Left ventricle myocardium inferior (tissue), 1 donor: ENCODE measurements at places on chromosomes 3 and 15.

DNA sequence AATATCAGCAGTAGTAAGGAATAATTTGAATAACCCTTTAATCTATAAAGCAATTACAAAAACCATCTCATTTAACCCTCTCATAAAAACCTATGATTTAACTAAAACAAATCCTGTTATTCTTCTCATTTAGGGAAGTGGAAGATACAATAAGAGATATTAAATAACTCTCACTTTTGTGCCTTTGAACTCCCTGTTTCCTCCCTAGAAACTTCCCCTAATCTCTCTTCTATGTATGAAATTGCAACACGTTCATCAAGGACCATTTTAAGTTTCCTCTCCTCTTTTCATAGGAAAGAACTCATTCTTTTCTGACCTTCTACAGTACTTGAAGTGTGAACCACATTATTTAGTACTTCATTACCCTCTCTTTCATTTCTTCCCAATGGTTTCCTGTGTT, 18.8 kb upstream of the FAM81A start:
- DNase-seq = no peak

GRCh38 chr3:52777959-52778805, 783 bp downstream of the ITIH1 start:
- no peak for DNase-seq

DNA sequence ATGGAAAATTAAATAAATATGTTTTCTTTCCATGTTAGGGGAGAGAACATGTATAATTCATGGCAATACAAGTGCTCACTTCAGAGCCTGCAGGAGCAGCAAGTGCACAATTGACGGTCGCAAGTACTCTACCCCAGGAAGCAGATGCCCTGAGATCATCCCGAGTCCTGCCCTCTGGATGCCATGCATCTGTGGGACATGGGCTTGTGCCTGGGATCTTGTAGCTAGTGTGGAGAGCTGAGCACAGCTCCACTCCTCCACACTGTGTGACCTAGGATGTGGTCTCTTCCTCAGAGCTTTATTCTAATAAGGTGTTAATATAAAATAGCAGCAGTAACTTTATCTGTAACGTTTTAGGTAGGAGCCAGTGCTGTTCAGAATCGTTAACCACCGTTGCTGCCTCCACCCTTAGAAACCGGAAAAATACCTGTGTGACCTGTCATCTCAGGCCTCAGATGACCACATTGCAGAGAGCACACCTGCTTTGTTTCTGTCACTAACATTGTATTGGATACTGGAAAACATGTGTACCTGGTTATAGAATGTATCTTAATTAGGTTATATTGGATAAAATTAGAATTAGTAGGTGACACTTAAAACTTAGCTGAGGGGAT, 105.0 kb upstream of the GOLGA6L6 start:
- no peak for DNase-seq

DNA sequence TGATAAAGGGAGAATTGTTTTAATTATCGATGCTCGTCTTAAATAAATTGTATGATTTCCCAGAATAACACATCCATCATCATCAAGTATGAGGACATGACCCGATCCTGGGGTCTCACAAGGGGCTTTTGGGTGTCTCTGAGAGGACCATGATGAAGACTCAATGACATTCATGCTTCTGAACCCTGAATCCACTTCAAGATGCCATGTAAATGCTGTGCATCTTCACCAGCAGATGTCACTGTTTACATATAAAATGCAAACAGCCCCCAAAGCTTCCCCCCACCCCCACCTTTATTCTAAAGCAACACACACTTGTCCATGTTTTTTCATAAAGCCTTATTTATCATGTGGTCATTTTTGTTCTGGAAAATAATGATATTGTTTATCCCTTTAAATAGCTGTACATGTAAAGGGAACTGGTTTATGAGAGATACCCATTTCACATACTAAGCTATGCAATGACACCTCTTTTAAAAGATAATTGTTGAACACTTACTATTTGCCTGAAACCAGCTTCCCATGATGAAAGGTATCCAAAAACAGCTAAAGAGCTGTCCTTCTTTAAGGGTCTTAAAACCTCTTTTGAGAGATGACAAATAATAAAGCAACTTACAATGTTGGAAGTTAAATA, 69.7 kb upstream of the UBE3A start:
- DNase-seq = no peak

GRCh38 chr3:73069187-73069586, 7.7 kb downstream of the EBLN2 start:
- no peak for DNase-seq

- DNase-seq = no peak
These were observed 34.9 kb downstream of the AMOTL2 start for GRCh38 chr3:134339331-134339730.

DNA sequence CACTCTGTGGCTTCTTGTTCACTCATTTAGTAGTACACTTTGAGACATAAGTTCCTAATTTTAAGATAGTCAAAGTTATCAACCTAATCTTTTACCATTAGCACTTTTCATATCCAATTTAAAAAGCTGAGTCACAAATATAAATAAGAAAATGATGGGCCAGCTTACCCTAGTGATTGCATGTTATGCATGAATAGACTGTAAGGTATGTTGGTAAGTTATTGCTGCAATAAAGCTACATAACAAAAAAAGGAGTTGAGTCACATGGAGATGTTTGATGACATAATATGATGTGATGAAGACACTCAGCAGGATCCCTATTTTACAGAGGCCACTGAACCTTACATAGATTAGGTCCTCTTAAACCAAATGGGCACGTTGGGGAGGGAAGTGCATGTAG, 161.3 kb downstream of the OCA2 start:
- no peak for DNase-seq

DNA sequence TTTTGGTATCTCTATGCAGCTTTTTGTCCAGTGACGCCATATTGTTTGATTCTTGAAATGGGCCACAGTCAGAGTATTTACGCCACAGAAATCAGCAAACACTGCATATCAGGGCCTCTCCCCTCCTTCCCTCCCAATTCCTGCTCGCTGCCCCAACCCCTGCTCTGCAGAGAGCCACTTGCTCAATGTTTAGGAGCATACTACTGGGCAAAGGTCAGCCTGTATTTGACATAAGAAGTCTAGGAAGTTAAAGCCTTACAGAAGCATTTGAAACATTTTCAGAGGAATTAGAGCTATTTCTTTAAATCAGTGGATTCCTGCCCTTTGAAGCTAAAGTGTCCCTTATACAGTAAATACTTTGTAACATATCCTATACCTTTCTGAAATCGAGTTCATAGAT, 17.4 kb upstream of the RARB start:
- DNase-seq = no peak

DNA sequence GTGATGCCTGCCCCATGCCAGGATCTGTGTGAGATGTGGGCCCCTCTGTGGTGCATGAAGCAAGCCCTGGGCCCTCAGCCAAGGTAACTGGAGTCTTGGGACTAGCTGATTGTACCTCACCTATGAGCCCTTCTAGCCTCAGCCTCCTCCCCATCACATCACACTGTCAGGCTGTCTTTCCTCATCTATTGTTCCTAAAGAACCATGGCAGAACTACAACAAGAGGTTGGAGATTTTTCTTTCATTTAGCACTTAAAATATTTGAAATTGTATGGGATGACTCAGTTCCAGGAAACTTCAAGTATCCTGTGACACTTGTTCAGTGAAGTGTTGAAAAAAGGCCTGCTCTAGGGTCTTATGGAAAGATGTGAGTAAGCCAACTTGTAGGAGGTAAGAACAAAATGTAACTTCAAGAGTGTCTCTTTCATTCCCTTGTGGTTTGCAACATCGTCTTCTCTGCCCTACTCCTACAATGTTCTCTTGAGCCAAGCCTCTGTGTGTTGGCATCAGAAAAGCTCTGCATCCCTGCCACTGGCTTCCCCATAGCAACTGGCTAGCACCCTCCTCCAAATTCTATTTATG, 58.7 kb upstream of the TIPARP start:
- no peak for DNase-seq

DNA sequence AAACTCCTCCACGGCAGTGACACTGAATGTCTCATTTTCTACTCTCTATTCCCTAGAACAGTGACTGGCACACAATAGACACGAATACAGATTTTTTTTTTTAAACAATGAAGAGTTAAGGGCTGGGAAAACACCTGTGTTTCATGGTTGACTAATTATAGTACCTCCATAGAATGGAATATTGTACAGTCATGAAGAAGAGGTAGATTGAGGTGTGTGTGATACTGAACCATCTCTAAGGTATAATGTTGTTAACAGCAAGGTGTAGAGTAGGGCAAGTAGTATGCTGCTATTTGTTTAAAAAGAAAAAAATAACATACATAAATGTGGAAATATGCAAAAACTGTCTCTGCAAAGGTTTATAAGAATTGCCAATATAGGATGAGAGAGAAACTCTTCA, 5.2 kb upstream of the RARRES1 start:
- no peak for DNase-seq

DNA sequence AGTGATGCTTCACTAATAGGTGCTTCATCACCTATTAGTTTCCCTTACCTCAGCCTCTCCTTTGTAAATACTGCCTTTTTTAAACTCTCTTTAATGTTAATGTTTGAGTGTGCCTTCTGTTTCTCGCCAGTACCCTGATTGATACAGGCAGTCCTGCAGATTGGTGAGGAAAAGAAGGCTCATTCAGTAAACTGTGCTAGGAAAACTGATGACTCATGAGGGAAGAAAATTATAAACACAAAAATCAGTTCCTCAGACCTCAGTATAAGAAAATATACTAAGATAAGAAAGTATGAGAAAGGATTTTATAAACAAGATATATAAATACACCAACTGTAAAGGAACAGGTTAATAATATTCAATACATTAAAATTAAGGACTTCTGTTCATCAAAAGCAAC, 54.8 kb upstream of the OXTR start:
- no peak for DNase-seq

- no peak for DNase-seq
These were observed 15.7 kb upstream of the ETV5 start for GRCh38 chr3:186124592-186124991.

DNA sequence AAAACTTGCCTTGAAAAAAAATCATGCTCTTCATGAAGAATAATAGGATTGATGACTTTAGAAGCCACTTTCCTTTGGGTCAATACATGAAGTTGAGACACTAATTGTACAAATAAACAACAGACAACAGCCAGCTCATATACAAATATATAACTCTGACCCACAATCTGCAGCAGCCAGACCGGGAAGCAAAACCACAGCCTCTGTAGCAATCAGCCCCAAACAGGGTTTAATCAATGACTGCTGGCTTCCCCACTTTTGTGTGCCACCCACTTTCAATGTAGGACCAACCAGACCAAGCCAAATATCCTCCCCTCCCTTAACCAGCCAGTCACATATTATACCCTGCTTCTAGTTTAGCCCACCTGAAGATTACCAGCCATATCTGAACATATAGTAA, 39.0 kb downstream of the IFT57 start:
- DNase-seq = no peak
